ENCODE measurements at places on chromosomes 16 and 17. TPM values are rescaled to one million over a fixed set of nuclear protein-coding genes. Genes with fewer than 3 reads are reported as not detected.
A peak's percentile ranks its signal among the peaks of the same experiment; 100 is the strongest.

The COL1A1 gene
- 58.6 TPM for total RNA-seq

DNA sequence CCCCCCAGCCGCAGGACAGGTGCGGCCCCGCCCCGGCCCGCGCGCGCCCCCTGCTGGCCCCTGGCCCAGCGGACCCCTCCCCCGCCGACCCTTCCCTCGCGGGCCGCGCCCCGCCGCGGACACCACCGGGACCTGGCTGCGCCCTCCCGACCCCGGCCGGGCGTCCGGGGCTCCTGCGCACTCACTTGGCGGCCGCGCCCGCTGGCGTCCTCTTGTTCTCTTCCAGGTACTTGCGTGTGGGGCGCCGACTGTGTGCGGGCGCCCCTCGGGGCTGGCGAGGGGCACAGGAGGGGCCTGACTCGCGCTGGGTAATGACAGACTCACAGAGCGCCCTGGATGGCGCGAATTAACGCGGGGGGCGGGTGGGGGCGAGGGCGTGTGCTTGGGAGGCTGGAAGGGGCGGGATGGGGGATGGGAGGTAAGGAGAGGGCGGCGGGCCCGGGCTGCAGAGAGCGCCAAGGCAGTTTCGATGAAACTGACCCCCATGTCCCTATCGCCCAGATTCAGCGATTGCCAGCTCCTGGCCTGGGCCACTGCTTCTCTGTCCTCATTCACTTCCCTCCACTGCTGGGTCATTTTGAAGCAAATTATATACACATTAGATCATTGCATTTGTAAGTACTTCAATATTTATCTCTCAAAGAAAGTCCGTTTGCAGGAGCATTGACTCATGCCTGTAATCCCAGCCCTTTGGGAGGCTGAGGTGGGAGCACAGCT lies 445 bp upstream of the DBNDD1 start:
- DNase-seq = no peak

DNA sequence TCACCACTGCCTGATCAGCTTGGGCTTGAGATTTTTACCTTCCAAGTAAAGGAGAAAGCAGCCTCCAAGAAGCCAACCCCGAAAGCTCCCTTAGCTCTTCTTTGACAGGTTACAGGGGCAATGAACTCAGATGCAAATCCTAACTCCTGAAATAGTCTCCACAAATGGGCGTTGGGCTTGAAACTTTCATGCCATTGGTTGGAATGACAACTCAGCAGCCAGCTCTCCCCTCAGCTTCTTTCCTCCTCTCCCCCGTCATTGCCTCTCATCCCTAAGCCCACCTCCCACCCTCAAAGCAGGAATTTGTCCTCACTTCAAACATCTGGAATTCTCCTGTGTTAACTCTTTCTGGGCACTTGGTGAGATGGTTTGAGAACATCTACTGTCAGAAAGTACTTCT lies at the start of gene TAT:
TSS of gene TAT (minus strand) at position 122 of the 400 bp plus-strand sequence. CDS start 677 bp downstream, outside the sequence.
- DNase-seq = no peak

DNA sequence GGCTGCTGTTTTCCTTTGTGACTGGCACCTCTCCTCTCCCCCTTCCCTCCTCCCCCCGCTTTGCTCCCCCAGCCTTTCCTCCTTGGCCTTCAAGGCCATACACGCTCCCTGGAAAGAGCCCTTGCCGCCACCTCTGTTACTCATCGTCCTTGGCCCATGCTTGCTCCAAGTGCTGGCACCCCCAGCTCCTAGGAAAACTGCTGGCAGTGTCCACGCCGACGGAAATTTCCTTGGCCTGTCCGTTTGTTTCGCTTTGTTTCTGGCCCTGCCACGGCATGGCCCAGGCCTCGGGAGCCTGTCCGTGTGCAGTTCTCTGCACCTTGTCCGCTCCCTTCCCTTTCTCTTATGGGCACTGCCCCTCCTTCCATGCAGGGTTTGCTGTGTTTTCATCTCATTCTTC lies 18.0 kb downstream of the CA5A start:
- DNase-seq = no peak

- DNase-seq = peak; percentile 4
Measured at GRCh38 chr16:47984669-47985068, 171.1 kb downstream of the ABCC12 start.

DNA sequence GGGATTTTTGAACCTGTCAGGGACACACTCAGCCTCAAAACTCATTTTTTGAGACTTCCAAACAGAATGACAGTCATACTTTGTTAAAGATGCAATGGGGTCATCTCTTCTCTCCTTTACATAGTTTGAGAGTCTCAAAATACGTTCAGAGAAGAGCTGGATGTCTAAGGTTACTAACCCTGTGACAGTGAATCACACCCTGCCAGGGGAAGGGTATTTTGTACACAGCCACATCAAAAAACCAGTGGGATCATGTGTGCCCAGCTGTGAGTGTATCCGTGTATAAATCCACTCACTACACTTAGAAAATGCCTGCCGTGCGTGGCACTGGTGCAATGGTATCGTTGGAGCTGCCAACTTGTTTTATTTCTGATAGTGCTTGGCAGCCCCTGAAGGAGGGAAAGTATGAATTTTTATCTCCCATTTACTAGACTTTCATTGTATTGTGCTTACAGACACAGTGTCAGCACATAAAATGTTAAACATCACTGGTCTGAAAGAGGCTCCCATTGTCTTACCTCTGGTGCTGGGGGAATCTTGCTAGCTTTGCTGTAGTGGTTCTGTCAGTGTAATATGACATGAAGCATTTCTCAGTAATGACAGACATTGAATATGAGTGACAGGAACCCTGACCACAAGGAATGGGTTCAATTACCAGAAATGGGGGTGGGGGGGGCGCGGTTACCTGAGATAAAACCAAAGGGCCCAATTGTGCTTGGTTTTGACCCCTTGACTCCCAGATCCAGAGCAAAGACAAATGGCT lies 256.3 kb downstream of the FTO start:
- DNase-seq = no peak

DNA sequence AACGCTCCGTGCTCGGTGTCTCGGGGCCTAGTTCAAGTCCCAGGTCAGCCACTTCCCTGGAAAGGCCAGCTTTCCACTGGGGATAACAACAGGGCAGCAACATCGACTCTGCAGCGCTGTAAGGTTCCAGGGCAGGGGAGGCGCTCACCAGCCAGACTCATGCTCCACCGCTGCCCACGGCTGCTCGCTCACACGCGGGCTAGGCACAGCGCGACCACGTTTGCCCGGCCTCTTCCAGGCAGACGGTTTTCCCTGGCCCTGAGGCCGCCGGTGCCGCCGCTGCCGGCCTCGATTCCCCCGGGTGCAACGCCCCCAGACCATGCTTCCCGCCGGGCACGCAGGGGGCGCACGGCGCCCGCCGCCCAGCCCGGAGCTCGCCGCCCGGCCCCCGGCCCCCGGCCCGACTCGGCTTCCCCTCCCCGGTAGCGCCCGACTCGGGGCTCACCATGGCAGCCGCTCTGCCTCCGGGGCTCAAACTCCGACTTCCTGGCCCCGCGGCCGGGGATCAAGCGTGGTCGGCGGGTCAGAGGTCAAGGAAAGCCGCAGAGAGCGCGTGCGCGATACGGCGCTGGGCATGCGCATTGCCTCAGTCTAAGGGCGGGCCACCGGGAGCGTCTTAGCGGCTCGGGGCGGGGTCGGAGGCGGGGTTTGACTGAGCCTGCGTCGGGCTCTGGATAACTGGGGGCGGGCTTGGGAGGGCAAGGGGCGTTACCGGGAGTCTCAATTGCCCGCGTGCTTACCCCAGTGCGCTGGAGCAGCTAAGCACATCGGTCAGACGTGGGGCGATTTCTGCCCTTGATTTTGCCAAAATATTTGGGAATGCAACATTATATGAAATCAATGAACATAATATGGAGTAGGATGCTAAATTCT lies at the start of gene PAM16:
TSS of gene PAM16 (minus strand) at position 535 of the 873 bp plus-strand sequence. CDS start at position 448, 87 bp downstream.
- peak; percentile 99 for DNase-seq

GRCh38 chr16:23480257-23480656 lies 27.3 kb upstream of the COG7 start:
- DNase-seq = no peak

DNA sequence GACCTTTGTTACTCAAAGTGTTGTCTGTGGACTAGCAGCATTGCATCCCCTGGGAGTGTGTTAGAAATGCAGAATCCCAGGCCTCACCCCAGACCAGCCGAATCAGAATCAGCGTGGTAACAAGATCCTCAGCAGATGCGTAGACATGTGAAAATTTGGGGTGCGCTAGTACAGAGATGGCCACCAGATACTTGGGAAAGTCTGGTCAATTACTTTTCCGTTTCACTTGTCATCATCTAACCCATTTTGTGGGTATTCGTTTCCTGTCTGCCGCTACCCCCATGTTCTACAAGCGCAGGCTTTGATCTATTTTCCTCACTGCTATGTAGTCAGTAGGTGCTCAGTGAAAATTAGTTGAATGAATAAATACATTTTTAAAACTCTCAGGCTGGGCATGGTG lies 33.1 kb upstream of the HERPUD1 start:
- no peak for DNase-seq

GRCh38 chr16:78811247-78811646 lies 711.8 kb downstream of the WWOX start:
- DNase-seq = no peak

- no peak for DNase-seq
Measured at GRCh38 chr16:30526137-30526822, at the start of gene ZNF768. Gene ZNF768, minus strand, starts transcription at chr16:30526566. Its CDS starts 153 bp downstream, at chr16:30526413.

DNA sequence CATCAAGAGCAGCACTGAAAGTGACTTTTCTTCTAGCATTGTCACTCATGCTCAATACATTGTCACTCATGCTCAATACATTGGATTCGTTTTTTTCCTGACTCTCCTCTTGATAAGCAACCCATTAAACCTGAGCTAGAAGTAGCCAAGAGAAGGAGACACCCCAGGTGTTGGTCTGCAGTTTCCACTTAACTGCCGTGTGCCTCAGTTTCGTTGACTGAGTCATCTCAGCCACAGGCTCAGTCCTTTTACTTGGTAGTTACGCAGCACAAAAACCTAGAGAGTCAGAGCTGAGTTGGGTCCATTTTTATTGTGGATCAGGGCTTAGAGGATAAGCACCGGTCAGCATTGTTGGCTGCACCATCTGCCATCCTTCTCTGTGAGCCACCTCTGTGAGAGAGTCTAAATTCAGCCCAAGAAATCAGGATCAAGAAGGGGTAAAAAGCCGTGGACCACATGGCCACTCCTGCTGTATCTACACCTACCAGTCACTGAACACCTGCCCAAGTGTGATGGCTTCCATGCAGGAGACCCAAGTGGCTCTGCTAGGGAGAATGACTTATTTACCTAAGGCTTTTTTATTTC lies 11.3 kb downstream of the GINS2 start:
- DNase-seq = no peak
